ENCODE measurements at places on chromosomes 11 and 22. TPM values are rescaled to one million over a fixed set of nuclear protein-coding genes. Genes with fewer than 3 reads are reported as not detected.

DNA sequence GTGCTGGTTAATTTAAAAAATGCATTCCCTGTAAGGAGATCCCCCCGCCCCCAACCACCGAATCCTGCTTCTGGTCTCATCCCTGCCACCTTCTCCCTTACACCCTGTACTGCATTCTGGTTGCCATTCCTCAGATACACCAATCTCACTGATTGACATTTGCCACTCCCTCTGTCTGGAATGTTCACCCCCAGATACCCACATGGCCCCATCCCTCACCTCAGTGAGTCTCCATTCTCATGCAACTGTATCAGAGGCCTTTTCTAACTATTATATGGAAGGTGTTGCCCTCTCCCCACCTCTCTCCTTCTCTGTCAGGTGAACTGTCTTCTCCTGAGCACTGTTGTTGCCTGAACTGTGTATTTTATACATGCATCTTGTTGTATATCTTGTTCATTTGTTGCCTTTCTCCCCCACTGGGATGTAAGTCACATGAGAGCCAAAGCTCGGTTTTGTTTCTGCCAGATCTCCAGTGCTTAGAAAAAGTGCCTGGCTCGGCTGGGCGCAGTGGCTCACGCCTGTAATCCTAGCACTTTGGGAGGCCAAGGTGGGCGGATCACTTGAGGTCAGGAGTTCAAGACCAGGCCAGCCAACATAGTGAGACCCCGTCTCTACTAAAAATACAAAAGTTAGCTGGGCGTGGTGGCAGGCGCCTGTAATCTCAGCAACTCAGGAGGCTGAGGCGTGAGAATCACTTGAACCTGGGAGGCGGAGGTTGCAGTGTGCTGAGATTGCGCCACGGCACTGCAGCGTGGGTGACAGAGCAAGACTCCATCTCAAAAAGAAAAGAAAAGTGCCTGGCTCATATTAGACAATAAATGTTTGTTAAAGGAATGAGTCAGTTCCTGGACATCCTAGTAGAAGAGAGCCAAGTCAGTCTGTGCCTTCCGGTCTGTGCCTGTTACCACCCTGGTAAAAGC lies 61.0 kb downstream of the TNRC6B start:
- no peak overlapping the region for H3K4me3 ChIP-seq
- H3K27me3 ChIP-seq: no peaks in the 10 kb centered on the region
- DNase-seq: peak; percentile 77
- H3K4me1 ChIP-seq: no peaks in the 10 kb centered on the region

DNA sequence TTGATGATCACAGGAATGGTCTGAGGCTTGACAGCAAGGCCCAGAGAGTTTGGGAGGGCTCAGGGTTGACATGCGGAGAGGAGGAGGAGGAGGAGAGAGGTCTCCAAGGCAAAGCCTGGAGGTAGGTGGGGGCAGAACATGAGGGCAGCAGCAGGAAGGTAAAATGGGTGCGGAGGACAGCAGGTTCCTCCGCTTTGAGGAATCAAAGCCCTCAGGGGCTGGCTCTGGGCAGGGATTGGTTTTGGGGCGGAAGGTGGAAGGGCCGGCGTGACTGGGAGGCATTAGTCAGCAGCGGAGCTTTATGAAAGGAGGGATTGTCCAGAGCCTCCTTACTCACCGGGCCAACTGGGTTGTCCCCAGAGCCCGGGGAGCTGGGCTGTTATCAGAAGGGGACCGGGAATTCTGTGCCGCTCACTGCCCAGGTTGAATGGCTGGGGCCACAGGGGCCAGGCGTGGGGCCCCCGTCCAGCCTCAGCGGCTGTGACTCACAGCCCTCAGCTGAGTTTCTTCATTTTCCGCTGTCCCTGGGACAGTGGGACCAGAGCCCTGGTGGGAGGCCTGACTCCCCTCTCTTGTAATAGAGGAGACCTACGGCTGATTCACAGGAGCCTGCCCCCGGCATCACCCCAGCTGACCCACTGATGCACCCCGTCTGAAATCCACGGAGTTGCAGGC lies 36.2 kb downstream of the LIF start:
- H3K4me1 ChIP-seq: peaks cover 40% of the 10 kb centered on the region
- no peak overlapping the region for H3K27ac ChIP-seq
- no peak for DNase-seq
- no peaks in the 10 kb centered on the region for H3K36me3 ChIP-seq

The C22orf23 gene
- 0.39 TPM for total RNA-seq

DNA sequence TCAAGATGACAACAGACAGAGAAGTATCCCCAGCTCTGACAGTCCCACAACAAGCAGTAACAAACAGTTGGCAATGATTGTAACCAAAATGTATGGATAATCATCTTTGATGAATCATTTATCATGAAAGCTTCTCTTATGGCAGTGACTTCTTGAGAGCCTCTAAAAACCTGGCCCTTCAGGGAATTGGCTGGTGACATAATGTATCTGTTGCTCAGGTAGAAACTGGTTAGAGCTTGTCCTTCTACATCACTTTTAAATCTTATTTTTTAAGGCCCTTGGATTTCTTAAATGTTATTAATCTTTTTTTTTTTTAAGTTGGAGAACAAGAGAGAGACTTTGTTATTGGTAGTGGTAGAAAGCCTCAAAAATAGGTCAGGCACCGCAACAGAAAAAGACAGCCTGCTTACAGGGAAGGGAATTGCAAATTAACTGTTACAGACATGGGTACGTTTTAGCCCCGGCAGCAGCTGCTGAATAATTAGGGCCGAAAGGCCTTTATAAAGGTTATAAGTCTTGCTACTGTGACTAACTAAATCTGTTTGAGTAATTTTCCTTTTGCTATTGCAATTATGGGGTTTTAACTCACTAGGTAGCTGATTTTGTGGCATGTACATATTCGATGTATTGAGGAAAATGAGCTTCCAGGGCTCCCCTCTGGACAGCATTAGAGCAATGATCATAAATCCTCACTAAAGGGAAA lies 207.7 kb upstream of the LRRC4C start:
- no peak overlapping the region for H3K27ac ChIP-seq
- no peak for DNase-seq
- H3K36me3 ChIP-seq: no peaks in the 10 kb centered on the region
- H3K4me3 ChIP-seq: no peak overlapping the region
- no peaks in the 10 kb centered on the region for H3K27me3 ChIP-seq
- no peaks in the 10 kb centered on the region for H3K4me1 ChIP-seq

DNA sequence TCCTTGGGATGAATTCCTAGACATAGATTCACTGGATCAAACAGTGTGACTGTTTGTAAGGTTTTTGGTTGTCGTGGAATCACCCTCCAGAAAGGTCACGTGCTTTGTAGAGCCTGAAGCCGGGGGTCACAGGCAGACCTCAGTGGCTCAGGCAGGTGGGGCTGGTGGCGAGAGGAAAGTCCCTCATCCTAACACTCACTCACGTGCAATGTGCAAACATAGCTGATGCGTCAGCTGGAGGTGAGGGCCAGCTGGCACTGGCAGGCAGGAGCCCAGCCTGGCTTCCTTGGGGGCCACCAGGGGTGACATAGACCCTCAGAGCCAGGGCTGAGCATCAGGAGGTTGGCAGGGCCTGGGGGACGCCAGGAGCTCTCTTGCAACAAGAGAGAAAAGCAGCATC lies 90.0 kb downstream of the ARHGAP8 start:
- no peak for DNase-seq
- H3K4me1 ChIP-seq: no peaks in the 10 kb centered on the region
- H3K4me3 ChIP-seq: no peak overlapping the region

The KRTAP5-9 gene
- total RNA-seq: not detected

GRCh38 chr22:26610072-26610958 lies 7.5 kb downstream of the CRYBB1 start:
- no peaks in the 10 kb centered on the region for H3K27me3 ChIP-seq
- no peak overlapping the region for H3K4me3 ChIP-seq
- no peak for DNase-seq
- no peaks in the 10 kb centered on the region for H3K4me1 ChIP-seq
- H3K27ac ChIP-seq: no peak overlapping the region

GRCh38 chr11:5307256-5308019 lies 5.7 kb upstream of the OR51B4 start:
- no peaks in the 10 kb centered on the region for H3K36me3 ChIP-seq
- H3K4me3 ChIP-seq: no peak overlapping the region
- DNase-seq: no peak
- no peaks in the 10 kb centered on the region for H3K4me1 ChIP-seq

Data from right atrium auricular region (tissue), 2 donors.